ENCODE measurements at places on chromosomes 12 and 14.
A peak's percentile ranks its signal among the peaks of the same experiment; 100 is the strongest.

- DNase-seq: peak; percentile 71
Measured at GRCh38 chr14:94691660-94692034, 78.3 kb downstream of the GSC start.

DNA sequence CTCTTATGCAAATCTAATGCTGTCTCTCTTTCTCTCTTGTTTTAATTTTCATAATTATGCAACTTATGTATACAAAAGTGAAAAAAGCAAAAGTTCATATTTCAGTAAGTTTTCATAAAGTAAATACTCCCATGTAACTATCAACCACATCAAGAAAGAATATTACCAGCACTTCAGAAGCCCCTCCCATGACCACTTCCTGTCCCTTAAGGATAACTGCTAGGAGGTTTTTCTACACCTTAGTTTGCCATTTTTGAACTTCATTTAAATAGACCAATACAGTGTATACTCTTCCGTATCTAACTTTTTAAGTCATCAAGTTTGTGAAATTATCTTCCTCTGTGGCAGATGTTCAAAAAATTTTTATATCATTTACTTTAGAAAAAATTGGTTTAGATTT, 547 bp upstream of the OR4K15 start:
- DNase-seq: no peak

GRCh38 chr14:31194661-31195060, 12.9 kb downstream of the HECTD1 start:
- DNase-seq: peak; percentile 25

GRCh38 chr14:63039866-63040265, 5.4 kb downstream of the KCNH5 start:
- peak; percentile 53 for DNase-seq

- DNase-seq: peak; percentile 53
Measured at GRCh38 chr14:98234208-98234607, 1037.8 kb downstream of the BCL11B start.

- DNase-seq: no peak
Measured at GRCh38 chr12:29795715-29796114, 12.0 kb upstream of the TMTC1 start.

DNA sequence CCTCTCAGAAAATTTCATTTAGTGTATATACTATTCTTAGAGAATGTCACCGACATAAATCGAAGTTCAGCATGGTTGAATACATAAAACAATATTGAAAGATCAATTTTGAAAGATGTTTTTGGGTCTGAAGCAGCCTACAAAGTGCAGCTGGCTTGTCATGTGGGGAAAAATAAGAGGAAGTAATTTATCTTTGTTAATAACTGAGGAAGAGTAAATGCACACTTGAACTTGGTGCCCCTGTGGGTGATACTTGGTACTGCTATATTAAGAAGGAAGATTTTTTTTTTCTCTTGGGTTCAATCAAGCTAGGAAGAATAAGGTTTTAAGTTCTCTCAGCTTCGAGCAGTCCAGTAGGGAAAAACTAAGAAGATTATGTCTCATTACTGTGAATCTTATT, 661.3 kb downstream of the RPL10L start:
- DNase-seq: no peak

- no peak for DNase-seq
Measured at GRCh38 chr12:40212566-40212965, 12.2 kb upstream of the LRRK2 start.

DNA sequence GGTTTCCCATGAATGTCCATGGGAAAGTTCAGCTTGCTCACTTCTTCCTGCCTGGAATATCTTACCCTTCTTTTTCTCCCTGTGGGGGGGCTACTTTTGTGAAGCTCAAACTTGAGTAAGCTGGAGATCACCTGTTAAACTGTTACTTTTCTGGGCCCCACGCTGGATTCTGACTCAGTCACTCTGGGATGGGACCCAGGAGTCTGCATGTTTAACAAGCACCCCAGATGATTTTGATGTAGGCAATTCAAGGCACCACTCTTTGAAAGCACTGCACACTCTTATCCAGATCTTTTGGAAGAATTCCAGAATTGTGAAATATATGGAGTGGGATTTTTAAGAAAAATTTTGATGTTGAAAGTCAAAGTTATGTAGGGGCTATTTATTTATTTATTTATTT, 46.3 kb upstream of the IGF1 start:
- peak; percentile 42 for DNase-seq

DNA sequence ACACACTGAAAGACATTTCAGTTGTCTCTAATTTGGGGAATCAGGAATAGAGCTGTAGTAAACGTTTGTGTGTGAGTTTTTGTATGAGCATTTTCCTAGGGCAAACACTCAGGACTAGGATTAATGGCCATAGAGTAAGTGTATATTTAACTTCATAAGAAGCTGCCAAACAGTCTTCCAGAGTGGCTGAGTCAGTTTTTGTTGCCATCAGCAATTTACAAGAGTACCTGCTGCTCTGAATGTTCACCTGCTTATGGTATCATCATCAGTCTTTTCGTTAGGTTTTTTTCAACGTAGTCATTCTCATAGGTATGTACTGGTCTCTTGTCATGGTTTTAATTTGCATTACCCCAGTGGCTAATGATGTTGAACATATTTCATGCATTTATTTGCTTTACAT, 30.6 kb upstream of the TRHDE start:
- no peak for DNase-seq

- DNase-seq: no peak
Measured at GRCh38 chr12:26948309-26948708, 10.0 kb downstream of the FGFR1OP2 start.

- DNase-seq: no peak
Measured at GRCh38 chr12:71942703-71943102, 4.1 kb downstream of the TPH2 start.

DNA sequence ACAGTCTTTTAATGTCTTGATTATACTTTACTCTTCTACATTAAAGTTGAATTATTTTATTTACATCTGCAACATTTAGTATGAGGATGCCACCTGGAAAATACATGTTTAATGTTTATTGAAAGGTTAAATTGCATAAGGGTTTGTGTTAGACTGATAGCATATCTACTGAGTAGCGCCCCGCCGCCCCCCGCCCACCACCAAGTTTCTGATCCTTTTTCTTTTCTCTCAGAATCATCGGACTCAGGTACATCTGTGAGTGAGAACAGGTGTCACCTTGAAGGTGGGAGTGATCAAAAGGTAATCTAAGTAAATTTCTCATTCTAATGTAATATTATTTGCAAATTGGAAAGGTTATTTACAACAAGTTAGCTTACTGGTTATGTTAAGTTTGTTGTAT, 16.2 kb downstream of the MDM2 start:
- no peak for DNase-seq

- peak; percentile 5 for DNase-seq
Measured at GRCh38 chr12:109277899-109278762, 31.0 kb downstream of the FOXN4 start.

GRCh38 chr12:131640525-131640924, 70.4 kb upstream of the SFSWAP start:
- no peak for DNase-seq

DNA sequence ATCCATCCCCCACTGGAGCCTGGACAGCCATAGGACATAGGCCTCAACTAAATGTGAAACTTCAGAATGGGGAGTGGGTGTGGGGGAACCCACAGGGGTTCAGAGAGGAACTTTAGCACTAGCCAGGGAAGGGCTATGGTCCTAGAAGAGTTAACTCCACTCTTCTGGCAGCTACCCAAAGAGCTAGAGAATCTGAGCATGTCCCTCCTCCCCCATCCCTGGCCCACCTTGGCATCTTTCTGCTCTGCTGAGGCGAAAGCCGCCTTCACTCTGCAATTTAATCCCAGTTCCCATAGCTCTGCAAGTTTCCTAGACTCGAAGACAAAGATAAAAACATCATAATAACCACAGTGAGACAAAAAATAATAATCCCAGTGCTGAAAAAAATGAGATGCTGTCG, 214.7 kb upstream of the RTL1 start:
- no peak for DNase-seq

GRCh38 chr12:119669744-119670472, 2.0 kb downstream of the PRKAB1 start:
- no peak for DNase-seq

DNA sequence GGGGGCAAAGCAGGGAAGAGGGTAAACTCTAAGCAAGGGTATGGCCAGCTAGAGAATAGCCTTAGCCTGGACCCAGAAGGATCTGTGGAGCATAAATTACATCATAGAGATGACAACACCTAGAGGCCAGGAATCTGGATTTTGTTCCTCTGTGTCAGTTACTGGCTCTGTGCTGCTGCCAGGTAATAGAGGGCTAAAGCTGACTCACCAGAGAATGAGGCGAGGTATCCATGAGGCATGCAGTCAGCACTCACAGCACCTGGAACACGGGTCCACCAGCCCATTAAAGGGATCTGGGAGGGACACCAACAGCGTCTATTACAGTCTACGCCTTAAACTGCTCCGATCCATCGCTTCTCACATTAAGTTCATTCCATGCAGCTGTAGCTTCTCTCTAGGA, 74.9 kb upstream of the CMKLR1 start:
- no peak for DNase-seq

GRCh38 chr12:93939641-93940325, 208.6 kb upstream of the PLXNC1 start:
- no peak for DNase-seq

DNA sequence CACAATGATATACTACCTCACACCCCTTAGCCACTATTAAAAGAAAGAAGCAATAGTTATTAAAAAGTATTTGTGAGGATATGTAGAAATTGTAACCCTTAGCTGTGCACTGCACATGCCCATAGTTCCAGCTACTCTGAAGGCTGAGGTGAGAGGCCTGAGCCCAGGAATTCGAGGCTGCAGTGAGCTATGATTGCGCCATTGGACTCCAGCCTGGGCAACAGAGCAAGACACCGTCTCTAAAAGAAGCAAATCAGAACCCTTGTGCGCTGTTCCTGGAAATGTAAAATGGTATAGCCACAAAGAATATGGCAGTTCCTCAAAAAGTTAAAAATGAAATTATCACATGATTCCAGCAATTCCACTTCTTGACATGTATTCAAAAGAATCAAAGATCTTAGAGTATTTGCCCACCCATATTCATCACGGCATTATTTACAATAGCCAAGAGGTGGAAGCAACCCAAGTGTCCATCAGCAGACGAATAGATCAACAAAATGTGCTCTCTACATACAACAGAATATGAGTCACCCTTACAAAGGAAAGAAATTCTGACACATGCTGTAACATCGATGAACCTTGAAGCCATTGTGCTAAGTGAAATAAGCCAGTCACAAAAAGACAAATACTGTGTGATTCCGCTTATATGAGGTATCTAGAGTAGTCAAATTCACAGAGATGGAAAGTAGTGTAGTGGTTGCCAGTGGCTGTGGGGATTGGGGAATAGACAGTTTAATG, 23.7 kb upstream of the YLPM1 start:
- DNase-seq: no peak

GRCh38 chr14:81261176-81261575, 40.4 kb upstream of the GTF2A1 start:
- DNase-seq: peak; percentile 31

GRCh38 chr14:90677484-90678050, 138.7 kb downstream of the TTC7B start:
- DNase-seq: peak; percentile 63

GRCh38 chr12:56803750-56804149, 40.6 kb downstream of the HSD17B6 start:
- DNase-seq: no peak

DNA sequence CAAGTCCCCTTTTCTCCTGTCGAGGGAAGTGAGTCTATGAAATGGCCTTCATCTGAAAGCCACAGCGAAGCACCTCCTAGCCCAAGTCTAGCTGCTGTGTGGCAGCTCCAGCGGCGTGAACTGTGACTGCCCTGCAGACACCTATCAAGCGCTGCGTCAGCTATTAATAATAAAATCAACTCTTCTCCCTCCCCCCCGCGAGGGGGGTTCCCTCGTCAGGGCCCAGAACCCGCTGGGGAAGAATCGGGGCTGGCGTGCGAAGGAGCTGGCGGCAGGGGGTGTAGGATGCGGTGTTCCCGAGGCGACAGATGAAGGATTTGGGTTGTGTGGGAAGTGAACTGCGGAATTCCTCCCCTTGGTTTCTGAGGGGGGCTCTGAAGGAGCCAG, 662 bp upstream of the ATP2A2 start:
- peak; percentile 55 for DNase-seq

- DNase-seq: no peak
Measured at GRCh38 chr14:33612197-33612505, 338.7 kb downstream of the EGLN3 start.

- no peak for DNase-seq
Measured at GRCh38 chr14:100615736-100616695, 28.8 kb upstream of the BEGAIN start.

DNA sequence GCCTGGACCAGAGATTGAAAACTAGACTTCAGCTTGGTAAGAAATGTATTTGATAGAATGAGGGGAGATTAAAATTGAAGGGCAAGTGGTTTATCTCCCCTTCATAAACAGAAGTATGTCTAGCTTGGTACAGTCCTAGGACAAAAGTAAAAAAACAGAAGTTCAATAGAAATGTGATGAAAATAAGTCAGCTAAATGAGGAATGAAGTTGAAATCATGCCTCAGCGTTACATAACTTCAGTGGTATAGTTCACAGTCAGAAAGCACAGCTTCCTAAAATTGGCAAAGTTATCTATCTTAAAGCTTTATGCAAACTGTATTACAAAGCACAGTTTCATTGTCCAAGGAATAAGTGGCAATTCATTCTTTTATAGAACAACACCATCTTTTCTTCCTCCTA, 90.2 kb upstream of the SYT10 start:
- DNase-seq: no peak

GRCh38 chr12:98221243-98221808, 294.1 kb upstream of the TMPO start:
- no peak for DNase-seq
